ENCODE measurements at places on chromosomes 6 and 20. TPM values are rescaled to one million over a fixed set of nuclear protein-coding genes. Genes with fewer than 3 reads are reported as not detected.

Gene ERVFRD-1
- total RNA-seq: not detected

Gene PI3
- not detected for total RNA-seq

Gene OR12D3
- not detected for total RNA-seq

Gene CTAGE9
- total RNA-seq: not detected

Gene NOTCH4
- 0.70 TPM for total RNA-seq

Gene CD2AP
- total RNA-seq: 2.8 TPM

Gene APCDD1L
- total RNA-seq: 3.7 TPM

Gene NKAIN2
- not detected for total RNA-seq

Gene RPP40
- 9.8 TPM for total RNA-seq

Gene VPS16
- total RNA-seq: 25.5 TPM

Gene LST1
- total RNA-seq: not detected

Gene MLIP
- 1.3 TPM for total RNA-seq

Gene HLA-DQB1
- not detected for total RNA-seq

Gene GCNT2
- not detected for total RNA-seq

Gene DLK2
- 5.8 TPM for total RNA-seq

Gene RSPH9
- 1.2 TPM for total RNA-seq

Gene TSPO2
- not detected for total RNA-seq

Gene SLPI
- total RNA-seq: 19.5 TPM

Gene DIDO1
- total RNA-seq: 23.5 TPM

Gene DAAM2
- total RNA-seq: 11.2 TPM

Gene KCNB1
- total RNA-seq: 3.0 TPM

Gene CPNE5
- 0.09 TPM for total RNA-seq

Gene OR2H1
- not detected for total RNA-seq

Gene POLR1C
- 18.2 TPM for total RNA-seq
